Hypothalamus (tissue), 51 donors: ENCODE measurements at places on chromosomes 4 and X.

DNA sequence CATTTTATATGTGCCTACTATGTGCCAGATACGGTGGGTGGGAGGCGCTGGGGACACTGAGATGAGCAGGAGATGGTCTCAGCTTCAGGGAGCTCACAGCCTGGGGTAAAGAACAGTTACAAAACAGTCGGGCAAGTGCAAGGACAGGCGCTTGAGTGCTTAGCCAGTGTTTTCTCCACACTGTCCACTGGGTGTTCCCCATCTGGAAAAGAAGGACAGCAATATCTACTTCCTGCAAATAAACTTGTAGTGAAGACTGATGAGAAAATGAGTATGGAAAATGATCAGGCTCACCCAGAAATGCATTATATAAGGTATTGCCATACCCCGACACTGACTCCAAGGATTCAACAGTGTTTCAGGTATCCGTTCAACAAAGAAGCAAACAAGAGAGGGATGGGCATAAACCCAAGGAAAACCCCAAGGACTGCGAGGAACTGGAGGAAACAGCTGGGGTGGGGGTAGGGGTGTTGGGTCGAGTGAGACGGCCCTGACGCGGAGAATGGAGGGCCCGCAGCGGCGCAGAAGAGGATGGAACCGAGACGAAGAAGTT is 835 bp downstream of the TMEM185A start:
- peak; percentile 0 for DNase-seq

DNA sequence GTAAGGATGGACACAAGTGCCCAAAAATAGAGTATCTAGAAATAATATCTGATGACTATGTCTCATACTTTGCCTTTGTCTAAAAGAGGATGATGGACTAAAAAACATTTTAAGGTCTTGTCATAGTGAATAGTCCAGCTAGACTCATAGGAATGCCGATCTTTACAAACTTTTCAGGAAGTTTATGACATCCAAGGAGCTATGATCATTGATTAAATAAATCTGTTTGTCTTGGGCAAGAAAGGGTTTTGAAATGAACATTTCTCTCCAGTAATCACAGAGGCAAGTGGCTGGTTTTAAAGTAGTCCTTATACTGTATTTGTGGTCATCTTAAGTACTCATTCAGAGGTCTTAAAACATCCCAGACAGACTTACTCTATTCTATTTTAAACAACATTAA is 109.8 kb downstream of the MAPK10 start:
- DNase-seq: no peak

DNA sequence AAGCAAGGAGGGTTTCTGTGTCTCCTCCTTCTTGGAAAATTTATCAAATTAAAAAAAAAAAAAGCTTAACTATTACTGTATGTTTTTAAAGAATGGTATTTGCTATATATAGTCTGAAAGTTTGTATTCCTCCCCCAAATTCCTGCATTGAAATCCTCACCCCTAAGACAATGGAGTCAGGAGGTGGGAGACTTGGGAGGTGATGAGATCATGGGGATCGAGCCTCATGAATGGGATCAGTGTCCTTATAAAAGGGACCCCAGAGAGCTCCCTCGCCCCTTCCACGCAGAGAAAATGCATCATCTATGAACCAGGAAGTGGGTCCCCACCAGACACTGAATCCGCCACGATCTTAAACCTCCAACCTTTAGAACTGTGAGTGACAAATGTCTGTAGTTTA is 50.1 kb downstream of the DHRSX start:
- DNase-seq: no peak

DNA sequence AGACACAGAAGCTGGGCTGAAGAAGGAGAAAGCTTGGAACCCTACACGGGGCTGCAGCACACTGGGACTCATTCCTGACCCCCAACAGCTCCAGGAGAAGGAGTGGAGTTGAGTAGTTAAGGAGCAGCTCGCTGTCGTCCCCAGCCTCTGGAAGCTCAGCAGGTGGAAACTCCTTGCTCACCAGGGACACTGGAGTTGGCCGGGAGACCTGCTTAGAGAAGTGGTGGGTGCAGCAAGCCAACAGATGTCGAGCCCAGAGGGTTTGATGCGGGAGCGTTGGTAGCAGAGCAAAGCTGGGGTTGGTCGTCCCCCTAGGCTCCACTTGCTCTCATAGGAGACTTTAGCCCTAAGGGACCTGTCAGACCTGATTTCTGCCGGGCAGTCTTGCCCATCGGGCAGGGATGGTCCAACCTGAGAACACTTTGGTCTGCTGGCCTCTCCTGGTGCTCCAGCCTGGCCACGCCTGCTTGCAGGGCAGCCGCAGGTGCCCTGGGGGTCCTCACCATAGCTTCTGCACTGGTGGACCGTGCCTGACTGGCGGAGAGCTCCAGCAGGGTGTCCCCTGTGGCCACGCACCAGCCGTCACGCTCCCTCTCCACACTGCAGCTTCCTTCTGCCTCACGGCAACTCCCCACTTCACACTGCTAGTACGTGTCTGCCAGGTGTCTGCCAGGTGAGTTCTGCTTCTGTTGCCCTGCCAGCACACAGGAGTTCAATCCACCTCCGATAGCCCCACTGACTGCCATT is 353.7 kb downstream of the GASK1B start:
- DNase-seq: no peak

- no peak for DNase-seq
Observed at GRCh38 chr4:1451106-1451751, 45.0 kb upstream of the NKX1-1 start.

DNA sequence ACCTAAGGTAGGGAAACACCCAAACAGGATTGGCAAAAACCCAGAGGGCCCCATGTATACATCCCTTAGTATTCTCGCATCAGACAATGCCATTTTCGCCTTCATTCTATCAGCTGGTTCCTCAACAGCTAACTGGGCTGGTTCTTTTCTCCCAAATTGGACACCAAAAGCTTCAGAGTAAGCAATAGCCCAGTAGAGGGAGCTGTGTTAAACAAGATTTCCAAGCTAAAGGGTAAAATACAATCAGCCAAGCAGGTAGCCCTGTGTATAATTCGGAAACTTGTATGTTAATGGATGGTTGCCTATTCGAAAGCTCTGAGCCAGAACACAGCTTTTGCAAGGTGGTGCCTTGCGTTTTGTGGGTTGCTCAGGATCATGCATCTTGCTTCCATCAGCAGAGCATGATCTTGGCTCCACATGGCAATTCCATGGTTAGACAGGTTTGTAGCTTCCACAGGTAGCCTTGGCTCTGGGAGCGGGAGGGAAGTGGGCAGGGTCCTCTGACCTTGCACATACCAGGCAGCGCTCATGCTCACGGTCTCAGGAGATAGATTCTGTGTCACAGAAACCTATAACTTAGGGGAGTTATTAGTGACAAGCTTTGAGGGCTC is 115.2 kb upstream of the LNX1 start:
- no peak for DNase-seq

- DNase-seq: no peak
Observed at GRCh38 chrX:136752346-136752745, 28.4 kb downstream of the ARHGEF6 start.

GRCh38 chr4:102589743-102590142 is 88.6 kb downstream of the NFKB1 start:
- DNase-seq: no peak

GRCh38 chr4:69830560-69831269 is 29.2 kb downstream of the SULT1E1 start:
- no peak for DNase-seq
